ENCODE measurements at places on chromosomes 3 and 15.
A peak's percentile ranks its signal among the peaks of the same experiment; 100 is the strongest.

- no peak for DNase-seq
Observed at GRCh38 chr3:30282154-30282696, 324.2 kb upstream of the TGFBR2 start.

DNA sequence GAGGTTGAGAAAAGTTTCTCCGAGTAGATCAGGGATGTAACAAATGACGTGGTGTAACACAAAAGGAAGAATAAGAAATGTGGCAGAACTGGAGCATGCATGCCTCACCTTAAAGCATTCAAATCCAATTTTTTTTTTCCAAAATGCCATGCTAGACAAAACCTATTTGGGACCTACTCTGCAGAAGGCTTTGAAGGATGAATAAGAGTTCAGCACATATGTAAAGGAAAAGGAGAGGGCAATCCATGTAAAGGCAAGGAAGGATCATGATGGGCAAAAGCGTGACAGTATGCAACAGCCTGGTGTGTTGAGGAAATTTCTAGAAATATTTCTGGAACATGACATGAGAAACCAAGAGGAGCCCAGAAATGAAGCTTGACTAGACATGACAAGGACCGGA lies 116.4 kb downstream of the OXNAD1 start:
- DNase-seq: no peak

- DNase-seq: no peak
Observed at GRCh38 chr3:102360183-102360860, 74.5 kb upstream of the ZPLD1 start.

- no peak for DNase-seq
Observed at GRCh38 chr3:17946619-17947018, 204.2 kb upstream of the TBC1D5 start.

DNA sequence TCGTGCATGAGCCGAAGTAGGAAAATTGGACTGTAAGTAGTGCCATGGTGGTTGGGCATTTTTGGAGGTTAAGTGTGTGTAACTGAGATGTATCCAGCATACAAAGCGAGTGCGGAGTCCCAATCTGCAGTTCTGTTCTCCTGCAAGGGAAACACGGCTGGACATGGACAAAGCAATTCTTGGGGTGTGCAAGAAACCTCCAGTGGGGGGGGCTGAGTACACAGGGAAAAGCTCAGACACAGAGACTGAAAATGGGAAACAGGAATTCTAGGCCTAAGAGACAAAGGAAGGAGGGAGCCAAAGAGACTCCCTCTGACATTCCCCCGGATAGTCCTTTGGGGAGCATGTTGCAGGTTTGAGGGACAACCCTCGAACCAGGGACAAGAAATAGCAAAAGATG lies 83.2 kb upstream of the PLSCR4 start:
- no peak for DNase-seq

GRCh38 chr3:132009241-132009640 lies 25.6 kb downstream of the CPNE4 start:
- no peak for DNase-seq

GRCh38 chr15:63941698-63942465 lies 104.4 kb downstream of the DAPK2 start:
- DNase-seq: no peak

- no peak for DNase-seq
Observed at GRCh38 chr3:9704347-9705322, 1.0 kb downstream of the CPNE9 start.

DNA sequence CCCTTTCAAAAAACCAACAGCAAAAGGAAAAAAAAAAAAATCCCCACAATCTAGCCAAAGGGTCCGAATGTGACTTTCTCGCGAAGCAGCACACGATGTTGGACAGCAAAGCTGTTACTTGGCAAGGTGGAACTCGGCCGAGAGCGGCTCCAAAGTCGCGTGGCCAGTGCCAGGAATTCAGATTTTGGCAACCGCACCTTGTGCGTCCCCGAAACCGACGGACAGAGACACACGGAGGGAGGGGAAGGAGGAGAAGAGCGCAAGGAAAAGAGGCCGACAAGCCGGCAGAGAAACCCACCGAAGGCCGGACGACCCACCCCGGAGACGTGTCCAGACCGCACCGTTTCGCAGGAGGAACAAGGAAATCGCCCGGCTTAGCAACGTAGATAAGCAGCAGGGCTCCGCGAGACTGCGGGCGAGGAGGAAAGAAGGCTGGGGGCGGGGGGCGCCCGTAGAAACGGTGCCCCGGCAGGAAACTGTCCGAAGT lies 517.3 kb downstream of the MECOM start:
- DNase-seq: no peak

DNA sequence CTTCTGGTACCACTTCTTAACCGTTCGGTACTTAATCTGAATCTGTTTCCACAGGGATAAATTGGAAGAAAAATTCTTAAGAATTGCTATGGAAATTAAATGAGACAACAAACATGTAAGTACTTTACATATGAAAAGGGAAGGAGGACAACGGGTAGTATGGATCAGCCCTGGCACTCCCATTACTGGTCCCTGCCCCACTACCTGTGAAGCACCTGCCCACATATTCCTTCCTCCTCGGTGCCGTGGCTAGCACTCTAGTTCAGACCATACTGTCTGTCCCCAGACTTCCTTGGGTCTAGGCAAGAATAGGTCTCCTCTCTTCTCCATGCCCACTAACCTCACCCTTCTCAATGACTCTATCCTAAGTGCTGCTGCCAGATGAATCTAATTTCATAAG lies 46.2 kb downstream of the SHQ1 start:
- DNase-seq: no peak

- peak; percentile 91 for DNase-seq
Observed at GRCh38 chr3:101381809-101382208, 61.4 kb upstream of the IMPG2 start.

DNA sequence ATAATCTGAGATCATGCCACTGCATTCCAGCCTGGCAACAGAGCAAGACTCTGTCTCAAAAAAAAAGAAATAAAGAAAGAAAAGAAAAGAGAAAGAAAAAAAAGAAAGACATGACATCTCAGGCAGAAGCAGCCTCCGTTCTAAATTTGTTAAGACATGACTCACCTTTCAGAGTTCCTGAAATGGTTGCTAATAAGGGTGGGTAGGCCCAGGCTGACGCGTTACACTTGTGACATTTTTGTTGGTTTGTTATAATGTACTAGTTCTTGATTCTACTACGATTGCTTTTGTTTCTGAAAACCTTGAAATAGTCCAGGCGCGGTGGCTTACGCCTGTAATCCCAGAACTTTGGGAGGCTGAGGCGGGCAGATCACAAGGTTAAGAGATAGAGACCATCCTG lies 21.0 kb downstream of the SLC25A20 start:
- no peak for DNase-seq

DNA sequence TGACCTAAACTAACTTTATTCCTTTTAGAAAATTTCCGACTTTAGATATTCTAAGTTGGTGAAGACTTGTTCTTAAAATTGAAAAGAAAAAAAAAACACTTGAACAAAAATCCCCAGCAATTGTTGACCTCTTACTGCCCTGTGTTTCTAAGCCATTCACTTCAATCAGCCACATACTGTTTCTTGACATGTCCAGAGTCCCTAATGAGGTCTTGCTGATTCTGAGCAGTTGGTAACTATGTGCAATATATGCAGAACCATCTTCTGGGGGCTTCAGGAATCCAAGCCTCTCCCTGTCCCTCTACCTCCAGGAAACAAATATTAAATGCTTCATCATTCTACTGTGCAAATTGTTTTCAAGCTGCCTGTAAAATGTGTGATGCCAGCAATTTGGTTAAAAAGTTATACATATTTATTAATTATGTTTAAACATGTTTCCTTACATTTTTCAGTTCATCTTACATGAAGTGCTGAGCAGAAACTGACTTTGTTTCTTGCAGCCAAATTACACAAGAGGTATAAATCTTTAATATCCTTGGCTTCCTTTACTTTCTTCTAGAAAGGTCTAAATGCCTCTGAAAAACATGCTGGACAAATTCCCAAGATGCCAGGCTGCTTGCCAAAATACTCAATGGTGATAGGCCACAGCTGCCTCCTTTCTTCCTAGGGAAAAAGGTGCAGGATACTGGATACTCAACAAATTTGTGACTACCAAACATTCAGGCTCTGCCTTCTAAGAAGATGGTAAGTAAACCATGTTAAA lies 19.8 kb upstream of the GYG1 start:
- DNase-seq: no peak

- no peak for DNase-seq
Observed at GRCh38 chr3:159025733-159026132, 223.9 kb downstream of the MFSD1 start.

DNA sequence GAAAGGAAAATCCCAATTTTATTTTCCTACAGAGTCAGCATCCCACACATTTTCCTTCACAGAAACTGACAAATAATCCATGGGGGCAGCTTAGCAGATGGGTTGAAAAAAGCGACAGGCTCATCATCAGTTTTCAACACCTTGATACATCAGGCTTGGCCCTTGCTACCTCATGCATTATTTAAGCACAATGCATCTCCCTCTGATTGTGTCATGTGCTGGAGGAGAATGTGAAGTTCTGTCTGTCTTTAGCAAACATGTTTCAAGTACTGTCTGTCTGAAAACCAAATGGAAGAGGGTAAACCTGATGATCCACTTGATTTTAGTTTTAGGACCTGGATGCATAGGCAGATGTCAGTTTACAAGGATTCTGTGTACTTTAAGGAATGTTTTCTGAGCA lies 128.6 kb upstream of the ADAMTS9 start:
- DNase-seq: no peak

DNA sequence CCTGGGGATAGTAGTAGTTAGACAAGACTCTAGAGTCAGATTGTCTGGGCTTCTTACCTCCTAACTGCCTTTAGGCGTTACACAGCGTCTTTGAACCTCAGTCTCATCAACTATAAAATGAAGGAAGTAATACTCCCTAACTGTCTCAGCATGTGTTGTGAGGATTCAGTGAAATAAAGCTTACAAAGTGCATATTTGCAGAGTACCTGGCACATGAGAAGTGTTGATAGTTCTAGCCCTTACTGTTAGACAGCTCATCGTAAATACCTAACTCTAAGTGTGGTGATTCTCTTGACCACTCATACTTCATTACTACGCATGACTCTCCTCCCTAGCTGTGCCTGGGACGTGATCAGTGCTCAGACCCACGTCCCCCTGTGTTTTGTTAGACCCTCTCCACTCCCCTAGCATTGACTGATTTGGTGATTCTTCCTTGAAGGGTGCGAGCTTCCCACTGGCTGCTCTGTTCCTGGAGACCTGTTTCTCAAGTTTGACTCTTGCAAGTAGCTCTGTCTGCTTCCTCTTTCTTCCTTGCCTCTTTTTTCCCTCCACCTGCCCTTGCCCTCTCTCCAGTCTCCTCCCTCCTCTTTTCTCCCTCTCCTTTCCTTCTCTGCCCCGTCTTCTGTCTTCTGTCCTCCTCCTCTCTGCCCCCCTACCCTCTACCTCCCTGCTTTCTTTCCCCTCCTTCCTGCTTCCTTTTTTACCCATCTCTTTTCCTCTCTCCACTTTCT lies 124.2 kb downstream of the SLC25A26 start:
- DNase-seq: peak; percentile 38

DNA sequence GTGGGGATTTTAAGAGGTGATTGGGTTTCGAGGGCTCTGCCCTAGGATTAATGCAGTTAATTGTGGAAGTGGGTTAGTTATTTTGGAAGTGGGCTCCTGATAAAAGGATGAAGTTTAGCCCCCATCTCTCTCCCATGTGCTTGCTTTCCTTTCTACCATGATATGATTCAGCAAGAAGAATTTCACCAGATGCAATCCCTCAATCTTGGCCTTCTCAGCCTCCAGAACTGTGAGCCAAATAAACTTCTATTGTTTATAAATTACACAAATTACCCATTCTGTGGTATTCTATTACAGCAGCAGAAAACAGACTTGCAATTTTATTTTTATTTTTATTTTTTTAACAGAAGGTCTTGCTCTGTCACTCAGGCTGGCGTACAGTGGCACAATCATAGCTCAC lies 27.3 kb upstream of the UBE2E1 start:
- no peak for DNase-seq

DNA sequence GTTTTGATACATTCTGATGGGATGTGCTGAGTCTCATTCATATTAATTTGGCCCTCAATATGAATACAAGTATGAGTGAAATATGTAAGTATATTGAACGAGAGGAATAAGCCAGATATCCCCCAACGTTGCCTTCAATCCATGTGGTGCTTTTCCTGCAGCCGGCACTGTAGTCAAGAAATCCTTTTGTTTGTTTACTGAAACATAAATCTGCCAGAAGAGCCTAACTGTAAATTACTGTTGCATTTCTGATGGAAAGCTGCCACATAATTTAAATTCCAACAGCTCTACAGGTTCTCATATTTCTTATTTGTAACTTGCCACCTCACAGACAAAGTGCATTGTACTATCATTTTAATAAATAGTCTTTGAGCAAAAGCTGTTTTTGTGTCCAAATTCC lies 314.0 kb downstream of the KBTBD8 start:
- no peak for DNase-seq

GRCh38 chr3:168531116-168531515 lies 435.4 kb upstream of the GOLIM4 start:
- DNase-seq: no peak

DNA sequence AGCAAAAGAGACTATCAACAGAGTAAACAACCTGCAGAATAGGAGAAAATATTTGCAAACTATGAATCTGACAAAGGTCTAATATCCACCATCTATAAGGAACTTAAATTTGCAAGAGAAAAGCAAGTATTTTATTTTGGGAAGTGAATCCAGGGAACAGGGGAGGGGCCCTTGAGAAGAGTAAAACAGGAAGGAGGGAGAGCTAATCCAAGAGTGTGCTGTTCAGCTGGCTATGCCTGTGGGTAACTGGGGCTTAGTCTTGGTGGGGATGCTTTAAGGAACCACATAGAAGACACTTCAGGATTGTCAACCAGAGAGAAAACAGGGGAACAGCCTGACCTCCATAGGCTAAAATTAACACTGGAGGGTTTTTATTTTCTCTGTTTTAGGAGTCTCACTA lies 3.9 kb upstream of the HHLA2 start:
- DNase-seq: peak; percentile 13

- no peak for DNase-seq
Observed at GRCh38 chr3:53729618-53730017, 116.6 kb downstream of the CHDH start.

GRCh38 chr3:60010781-60011180 lies 961.0 kb upstream of the CFAP20DC start:
- DNase-seq: peak; percentile 28
